ENCODE measurements at places on chromosomes 12 and 14.

DNA sequence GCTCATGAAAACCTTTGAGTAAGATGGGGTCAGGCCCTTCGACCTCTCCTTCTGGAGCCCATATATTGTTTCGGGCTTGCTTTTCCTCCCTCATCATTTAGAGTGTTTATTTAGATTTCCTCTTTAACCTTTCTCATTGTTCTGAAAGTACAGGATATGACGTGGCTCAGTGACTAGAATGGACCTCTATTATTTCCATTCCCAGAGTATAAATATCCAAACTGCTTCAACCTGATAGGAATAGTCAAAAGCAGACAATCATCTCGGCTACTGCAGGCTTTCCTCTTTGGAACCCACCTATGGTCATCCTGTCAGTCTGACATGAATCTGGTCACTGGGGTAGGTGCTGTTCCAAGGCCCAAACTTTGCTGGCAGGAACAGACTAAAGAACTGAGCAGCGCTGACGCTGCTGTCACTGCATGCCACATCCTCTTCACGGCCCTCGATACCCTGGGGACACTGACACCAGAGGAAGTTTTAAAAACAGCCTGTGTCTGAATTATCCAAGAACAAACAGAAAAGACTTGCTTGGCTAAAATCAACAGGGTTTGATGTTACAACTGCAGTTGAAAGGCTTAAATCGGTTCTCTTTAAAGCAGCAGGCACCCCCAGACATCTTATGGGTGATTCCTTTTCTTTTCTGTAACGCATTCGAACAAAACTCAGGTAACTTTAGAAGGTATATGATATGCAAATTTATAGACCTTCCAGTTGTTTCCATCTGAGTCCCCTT is 5.0 kb upstream of the DDX47 start:
- DNase-seq = peak; percentile 47

- DNase-seq = no peak
These were observed 5.0 kb upstream of the CYP46A1 start for GRCh38 chr14:99679111-99679510.

DNA sequence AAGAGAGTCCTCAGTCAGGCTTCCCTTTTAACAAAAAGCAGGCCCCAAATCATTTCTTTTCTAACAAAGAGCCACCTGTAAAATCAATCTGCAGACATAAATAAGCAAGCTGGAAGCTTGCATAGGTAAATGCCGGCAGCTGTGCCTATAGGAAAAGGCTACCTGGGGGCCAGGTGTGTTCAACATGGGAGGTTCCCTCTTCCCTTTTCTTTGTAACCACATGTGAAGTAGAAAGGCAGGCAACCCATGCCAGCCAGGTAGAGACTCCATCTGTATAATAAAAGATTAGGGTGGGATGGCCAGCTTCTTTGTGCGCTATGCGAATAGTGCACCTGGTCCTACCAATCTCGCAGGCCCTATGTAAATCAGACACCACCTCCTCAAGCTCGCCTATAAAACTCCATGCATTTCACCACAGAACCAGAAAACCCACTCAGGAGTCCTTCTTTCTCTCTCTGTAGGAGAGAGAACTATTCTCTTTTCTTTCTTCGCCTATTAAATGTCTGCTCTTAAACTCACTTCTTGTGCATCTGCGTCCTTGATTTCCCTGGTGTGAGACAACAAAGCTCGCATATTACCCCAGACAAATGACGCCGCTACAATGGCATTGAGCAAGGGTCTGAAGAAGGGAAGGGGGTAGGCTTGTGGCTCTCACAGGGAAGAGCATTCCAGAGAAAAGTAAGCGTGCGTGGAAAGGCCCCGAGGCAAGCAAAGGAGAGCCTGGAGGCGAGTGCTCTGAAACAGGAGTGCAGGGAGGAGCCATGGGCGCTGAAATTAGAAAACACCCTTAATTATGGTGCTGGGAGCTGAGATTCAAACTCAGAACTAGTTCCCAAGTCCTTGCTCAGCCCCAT is 67.2 kb downstream of the TTC9 start:
- no peak for DNase-seq

DNA sequence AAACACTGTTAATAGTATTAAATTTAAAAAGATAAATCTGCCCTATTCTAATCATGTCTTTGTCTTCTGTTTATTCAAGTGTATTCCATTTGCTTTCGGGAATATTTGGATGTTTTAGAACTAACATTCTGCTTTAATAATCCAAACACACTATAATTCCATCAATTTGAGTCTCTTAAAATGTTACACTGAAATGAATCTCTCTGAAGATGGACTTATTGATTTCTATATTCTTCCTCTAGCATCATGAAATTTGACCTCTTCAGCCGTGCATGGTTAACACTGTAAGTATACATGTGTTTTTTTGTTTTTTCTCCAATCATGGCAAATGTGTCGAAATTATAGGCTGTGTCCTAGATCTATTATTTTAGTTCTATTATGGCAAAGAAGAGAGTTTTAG is 339.2 kb downstream of the ACSS3 start:
- no peak for DNase-seq

DNA sequence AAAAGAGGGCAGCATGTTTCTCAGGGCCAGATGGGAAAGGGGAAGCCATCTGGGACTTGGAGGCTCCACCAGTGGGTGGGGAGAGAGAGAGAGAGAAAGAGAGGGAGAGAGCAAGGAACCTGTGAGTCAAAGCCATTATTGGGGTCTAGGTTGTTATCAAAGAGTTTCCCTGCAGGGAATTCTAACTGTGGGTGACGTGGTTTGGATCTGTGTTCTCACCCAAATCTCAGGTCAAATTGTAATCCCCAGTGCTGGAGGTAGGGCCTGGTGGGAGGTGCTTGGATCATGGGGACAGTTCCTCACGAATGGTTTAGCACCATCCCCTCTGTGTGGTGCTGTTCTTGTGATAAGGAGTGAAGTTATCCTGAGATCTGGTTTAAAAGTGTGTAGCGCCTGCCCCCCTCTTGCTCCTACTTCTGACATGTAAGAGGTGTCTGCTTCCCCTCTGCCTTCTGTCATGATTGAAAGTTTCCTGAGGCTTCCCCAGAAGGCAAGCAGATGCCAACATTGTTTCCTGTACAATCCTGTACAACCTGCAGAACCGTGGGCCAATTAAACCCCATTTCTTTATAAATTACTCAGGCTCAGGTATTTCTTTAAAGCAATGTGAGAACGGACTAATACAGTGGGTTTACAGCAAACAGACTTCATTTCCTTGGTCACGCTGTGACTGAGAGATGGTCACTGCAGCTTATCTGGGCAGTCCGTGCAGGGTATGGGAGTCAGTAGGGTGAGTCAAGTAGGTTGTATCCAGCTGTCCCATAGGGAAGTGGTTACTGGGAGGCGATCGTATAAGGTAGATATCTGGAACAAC is 52.4 kb downstream of the CCDC91 start:
- no peak for DNase-seq

GRCh38 chr12:129826273-129826672 is 77.6 kb downstream of the TMEM132D start:
- DNase-seq = no peak

- no peak for DNase-seq
These were observed 80.2 kb downstream of the ANO6 start for GRCh38 chr12:45296046-45296586.

DNA sequence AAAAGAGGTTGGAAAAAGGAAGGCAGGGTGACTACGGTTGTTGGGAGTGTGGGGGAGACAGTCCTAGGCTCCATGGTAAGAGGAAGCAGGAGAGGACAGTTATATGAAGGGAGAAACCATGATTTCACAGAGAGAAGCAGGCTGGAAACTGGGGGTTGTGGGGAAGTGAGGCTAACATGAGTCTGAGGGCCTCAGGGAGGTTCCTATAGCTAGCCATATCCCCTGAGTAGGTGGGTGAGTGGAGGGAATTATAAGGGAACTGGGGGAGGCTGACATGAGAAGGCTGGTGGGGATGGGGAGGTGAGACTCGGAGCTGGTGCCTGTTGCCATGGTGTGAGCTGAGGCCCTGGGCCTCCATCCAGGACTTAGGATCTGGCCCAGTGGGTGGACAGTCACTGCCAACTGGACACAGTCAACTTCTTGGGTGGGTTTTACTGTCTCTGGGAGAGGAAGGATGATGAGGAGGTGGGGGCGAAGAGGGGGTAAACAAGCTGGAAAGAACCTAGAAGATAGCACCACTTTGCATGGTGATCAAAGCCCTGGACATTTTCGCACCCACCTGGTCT is 1.4 kb downstream of the RNASE13 start:
- DNase-seq = no peak

- DNase-seq = no peak
These were observed 747 bp downstream of the HSPB8 start for GRCh38 chr12:119179335-119180021.

All from T-helper 2 cell treated with Interferon-gamma antibody and Interleukin-4, amounts not matched to agents 5 μg/mL and 100 μg/mL, for 36 hours (primary cell).